NCI-H2029 treated with DMSO at 0.1 percent for 48 hours (cell line): ENCODE measurements at places on chromosomes 7 and 10.

GRCh38 chr10:124530215-124530665 is 68.6 kb downstream of the LHPP start:
- no peak for DNase-seq

DNA sequence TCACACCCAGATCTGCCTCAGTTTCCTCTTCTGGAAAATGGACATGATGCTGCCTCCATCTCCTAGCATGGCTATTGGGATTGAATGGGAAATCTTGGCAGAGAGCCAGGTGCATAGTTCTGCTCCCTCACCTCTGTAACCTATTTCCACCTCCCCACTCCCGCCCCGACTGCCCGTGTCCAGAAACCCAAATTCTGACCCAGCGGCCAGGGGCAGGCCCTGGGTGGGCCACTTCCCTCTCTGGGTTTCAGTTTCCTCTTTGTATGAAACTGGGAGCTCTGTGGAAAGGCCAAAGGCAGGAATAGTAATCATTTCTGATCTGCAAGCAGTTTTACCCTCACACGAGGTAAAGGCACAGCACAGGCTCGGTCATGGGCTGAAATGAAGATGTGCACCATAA is 74.1 kb upstream of the DUSP5 start:
- no peak for DNase-seq

GRCh38 chr10:86191686-86192085 is 174.9 kb downstream of the GRID1 start:
- DNase-seq: no peak

DNA sequence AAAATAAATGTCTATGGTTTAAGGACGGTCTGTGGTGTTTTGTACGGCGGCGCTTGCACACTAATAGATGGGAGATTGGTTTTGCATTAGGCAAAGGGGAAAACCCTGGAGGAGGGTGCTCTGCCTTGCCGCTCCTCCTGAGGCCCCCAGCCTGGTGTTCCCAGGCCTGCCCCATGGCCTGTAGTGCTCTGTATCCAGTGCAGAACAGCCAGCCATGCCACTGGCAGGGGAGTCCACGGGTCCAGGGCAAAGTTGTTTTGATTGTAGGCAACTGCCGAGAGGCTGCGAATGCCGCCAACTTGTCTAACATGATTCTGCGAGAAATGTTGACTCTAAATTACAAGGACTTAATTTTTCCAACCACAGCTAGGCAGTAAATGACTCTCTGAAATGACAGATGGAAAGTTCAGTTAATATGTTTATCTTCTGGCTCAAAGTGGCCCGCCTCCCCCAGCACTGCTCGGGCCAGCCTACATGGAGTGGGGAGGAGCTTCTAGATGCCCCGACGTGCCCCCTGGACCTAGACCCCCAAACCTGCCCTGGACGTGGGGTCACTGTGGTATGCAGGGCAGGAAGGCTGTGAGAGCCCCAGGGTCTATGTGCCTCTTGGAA is 104.6 kb upstream of the GDF10 start:
- no peak for DNase-seq

DNA sequence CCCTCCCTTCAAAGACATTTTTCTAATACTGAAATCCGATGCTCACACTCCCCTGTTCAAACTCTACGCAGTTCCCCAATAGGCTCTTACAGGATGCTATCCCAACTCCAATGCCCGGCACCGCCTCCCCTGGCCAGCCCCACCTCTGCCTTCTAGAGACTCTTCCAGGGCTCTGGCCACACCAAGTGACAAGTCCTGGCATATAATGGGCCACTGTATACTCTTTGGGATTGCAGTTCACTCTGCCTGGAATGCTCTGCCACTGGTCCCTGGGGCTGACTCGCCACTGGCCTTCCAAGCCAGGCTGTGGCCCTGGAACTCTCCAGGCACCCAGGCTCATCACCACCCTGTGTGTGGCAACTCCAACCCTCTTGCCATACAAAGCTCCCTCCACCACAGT is 3.1 kb upstream of the BRI3 start:
- DNase-seq: no peak

DNA sequence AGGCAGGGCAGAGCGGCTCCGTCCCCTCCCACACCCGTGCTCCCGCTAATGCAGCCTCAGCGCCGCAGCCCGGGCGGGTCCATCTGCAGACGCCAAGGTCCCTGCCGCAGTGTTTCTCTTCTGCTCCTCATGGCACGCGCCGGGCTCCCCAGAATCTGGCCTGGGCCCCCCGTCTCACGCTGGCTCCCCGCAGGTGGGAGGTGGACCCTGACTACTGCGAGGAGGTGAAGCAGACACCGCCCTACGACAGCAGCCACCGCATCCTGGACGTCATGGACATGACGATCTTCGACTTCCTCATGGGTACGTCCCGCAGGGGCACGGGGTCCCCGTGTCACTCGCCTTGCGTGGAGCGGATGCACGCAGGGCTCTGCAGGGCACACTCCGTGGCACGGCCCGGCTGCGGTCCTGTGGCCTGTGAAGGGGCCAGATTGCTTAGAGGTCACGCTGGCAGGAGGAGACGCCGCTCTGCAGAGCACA is 33.5 kb upstream of the FOXL3 start:
- DNase-seq: no peak

DNA sequence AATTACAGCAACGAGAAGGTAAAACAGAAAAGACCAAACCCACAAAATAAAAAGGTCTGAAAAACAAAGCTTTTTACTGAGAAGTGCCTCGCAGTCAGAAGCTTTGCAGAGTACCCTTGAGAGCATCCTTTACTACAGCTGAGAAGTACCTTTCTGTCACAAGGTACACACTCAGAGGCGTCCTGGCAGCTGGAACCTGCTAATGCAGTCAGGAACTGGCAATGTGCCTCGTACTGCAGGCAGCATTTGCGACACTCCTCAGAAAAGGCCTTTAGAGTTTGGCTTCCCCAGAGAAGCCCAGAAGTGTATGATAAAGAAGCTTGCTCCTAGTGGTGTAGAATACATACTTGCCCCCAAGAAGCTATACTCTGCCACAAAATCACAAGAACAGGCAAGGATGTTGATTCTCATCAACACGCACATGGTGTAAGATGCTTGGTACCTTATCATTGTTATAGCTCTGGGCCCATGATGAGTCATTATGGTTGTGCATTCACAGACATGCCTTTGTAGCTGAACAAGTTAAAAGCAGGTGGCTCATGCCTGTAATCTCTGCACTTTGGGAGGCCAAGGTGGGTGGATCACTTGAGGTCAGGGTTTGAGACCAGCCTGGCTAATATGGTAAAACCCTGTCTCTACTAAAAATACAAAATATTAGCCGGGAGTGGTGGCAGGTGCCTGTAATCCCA is 2.0 kb upstream of the GTPBP4 start:
- peak; percentile 78 for DNase-seq

DNA sequence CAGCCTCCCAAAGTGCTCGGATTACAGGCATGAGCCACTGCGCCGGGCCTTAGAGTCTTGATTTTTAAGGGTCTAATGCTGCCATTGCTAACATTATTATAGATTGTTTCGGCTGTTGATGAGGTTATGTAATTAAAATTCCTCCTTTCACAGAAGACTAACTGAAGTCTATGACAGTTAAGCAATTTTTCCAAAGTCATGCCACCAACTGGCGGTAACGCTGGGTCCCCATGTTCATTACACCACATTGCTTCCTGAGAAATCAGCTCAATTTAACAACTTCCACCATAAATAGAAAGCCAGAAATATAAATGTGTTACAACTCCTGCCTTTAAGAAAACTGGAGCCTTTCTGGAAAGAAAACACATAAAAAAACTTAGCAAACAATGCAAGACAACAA is 3.5 kb downstream of the ERLIN1 start:
- DNase-seq: no peak

GRCh38 chr7:15543256-15543655 is 18.6 kb downstream of the AGMO start:
- no peak for DNase-seq

GRCh38 chr10:9634466-9634865 is 1383.2 kb upstream of the CELF2 start:
- no peak for DNase-seq

DNA sequence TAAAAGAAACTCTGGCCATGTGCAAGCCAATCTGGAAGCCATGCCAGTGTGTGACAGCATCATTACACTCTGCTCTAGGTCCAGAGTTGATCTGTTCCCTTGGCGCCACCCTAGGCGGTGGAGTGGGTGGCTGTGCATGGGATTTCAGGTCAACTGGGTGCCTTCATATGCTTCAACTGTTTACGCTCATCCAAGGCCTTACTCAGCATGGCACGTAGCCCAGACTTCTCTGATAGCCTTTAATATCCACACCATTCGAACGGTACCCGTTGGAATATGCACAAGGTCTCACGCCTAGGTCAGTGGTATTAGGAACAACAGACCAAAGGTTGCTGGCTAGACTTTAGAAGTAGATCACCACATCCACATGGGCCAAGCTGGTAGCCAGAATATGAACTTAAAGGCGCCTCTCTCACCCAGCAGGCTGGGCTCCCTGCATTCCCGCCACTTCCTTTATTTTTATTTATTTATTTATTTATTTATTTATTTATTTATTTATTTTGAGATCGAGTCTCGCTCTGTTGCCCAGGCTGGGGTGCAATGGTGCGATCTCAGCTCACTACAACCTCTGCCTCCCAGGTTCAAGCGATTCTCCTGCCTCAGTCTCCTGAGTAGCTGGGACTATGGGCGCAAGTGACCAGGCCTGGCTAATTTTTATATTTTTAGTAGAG is 18.7 kb upstream of the ACHE start:
- DNase-seq: no peak

DNA sequence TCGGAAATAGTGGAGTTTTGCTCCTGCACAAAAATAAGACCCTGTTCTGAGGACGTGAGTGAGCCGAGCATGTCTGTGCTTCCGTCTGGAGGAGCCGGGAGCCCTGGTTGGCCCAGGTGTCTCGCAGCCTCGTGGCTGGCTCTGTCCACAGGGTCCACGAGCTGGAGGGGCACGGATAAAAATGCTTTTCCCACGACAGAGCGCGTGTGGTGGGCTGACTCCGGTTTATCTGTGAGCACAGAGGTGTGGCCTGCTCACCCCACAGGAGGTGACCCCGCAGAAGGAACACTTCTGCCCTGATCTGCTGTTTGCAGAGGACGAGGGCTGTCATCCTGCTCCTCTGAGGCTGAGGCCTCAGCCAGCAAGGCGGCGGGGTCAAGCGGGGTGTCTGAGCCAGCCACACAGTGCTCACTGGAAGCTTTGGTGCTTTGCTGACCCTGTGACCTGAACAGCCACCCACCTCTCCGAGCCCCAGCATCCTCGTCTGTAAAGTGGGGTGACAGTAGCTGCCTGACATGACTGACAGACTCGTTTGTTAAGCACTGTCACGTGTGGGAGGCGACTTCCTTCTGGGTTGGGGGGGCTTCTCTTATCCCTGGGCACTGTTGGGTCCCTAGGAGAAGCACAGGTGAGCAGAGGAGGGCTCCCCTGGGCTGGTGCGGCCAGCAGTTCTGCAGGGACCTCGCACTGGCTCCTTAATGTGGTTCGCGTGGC is 162.5 kb downstream of the DNAJB6 start:
- no peak for DNase-seq

GRCh38 chr10:71262027-71262426 is 49.7 kb downstream of the UNC5B start:
- DNase-seq: no peak

GRCh38 chr10:1213252-1214070 is 157.3 kb downstream of the WDR37 start:
- no peak for DNase-seq

DNA sequence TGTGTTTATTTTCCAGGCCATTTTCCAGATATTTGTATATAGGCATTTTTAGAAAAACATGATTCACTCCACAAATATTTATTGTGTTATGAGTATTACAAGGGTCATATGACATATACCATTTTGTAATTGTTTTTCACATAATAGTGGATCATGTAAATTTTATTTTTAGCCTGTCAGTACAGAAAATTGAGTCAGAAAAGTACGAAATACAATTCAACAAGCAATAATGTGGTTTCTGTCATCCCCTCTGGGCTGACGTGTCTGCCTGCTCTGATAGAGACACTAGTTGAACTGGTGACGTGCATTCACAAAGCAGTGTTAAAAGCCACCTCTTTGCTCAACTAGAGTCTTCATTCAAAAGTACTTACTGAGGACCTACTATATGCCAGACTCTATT is 97.9 kb upstream of the STEAP1B start:
- no peak for DNase-seq

GRCh38 chr7:46739518-46740234 is 818.6 kb upstream of the IGFBP3 start:
- DNase-seq: no peak

GRCh38 chr7:73354821-73355220 is 26.9 kb downstream of the FKBP6 start:
- no peak for DNase-seq

DNA sequence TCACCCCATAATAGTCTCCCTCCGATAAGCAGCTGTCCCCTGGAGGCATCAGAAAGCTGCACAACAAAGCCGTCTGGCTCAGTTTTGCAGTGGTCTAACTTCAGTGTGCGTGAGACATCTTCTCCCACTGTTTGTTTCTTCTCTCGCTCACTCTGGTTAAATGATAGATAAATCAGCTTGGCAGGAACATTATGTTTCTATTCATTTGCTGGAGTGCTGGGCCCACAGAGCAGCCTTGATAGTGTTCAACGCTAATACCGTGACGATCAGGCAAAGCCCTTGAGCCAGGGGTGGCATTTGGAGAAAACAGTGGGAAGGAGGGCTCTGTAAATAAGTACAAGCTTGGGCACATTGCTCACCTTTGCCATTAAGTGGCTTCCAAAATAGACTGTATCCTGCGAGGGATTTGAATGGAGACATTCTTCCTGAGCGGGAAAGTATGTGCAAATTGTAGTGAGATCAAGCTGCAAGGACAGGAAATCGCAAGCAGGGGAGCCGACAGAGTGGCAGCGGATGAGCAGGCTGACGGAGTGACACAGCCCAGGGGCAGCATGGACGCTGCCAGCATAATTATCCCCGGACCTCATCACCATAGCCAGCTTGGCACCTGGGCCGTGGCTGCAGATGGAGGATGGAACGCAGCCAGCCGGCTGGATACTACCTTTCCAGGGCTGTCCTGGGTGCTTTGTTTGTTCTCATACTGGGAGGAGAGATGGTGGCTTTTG is 256.8 kb upstream of the FZD8 start:
- peak; percentile 0 for DNase-seq

DNA sequence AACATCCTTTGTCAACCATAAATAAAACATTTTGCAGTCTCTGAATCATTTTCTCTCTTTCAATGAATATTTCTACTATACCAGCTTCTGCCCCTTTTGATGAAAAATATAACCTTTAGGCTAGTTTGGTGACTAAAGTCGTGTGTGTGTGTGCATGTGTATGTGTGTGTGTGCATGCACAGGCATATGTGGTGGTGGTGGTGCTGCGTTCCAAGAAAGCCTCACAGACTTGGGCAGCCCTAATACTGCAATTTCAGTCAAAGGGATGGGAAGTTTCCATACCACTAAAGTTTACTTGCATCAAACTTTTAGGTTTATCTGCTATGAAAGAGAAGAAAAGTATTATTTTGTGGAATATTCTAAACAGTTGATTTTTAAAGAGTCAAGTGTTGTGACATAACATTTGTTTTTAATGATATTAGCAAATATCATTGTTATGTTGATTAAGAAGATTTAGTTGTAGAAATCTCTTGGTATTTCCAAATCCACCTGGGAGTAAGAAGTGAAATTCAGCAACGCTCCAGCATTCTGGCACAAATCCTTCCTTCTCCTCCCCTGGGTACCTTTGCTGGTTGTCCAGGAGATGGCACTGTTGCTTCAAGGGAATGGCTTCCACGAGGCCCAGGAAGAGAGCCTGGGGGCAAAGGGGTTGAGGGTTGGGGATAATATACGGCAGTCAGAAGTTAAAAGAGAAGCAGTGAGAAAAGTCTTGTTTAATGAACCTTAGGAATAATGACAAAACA is 41.5 kb downstream of the ASB4 start:
- DNase-seq: peak; percentile 65

GRCh38 chr7:70568674-70569334 is 563.1 kb upstream of the GALNT17 start:
- DNase-seq: no peak
